Naive thymus-derived CD8-positive, alpha-beta T cell (primary cell): ENCODE measurements at places on chromosomes 6 and 20. TPM values are rescaled to one million over a fixed set of nuclear protein-coding genes. Genes with fewer than 3 reads are reported as not detected.

GGTLC1 gene
- total RNA-seq: not detected

RIPK1 gene
- 31.0 TPM for total RNA-seq

MOG gene
- not detected for total RNA-seq

DNA sequence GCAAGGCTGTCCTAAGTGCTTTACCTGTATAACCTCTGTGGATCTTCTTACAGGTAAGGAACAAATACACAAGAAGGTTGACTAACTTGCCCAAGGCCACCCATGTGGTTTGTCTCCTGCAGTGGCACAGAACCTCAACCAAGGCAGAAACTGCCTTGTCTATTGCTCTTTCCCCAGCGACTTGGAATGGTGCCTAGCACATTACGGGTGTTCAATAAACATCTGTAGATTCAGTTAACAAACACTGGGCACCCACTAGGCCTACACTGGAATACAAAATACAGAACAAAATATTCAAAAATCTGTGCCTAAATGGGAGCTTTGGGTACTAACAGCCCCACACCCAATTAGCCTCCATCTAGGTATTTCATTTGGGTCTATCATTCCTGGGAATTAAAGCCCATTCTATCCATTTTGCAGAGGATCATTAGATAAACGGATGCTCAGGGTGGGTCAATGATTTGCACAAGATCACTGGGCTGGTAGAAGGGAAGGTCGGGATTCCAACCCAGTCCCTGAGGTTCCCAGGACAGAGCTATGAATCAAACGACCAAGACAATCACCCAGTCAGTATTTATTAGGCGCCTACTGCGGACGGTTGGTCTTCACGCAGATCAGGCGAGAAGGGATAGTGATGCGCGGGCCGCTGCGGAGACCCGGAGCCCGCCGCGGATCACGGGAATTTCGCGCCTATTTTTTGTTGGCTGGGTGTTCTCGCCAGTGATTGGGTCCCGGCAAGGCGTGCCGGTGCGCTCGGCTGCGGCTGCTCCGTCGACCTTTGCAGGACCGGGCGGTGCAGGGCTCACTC, at the start of gene STK35:
Gene STK35, plus strand, starts transcription at position 771 of the 808 bp plus-strand sequence. CDS start 55 bp downstream, outside the sequence.
- H3K27ac ChIP-seq: peak within 1 kb of the TSS; percentile 99
- peak; percentile 55 for DNase-seq
- peak within 1 kb of the TSS; percentile 95 for H3K4me3 ChIP-seq
- peaks cover 45% of the 10 kb centered on the region for H3K4me1 ChIP-seq
- peaks cover 2% of the 10 kb centered on the region for H3K27me3 ChIP-seq

DNA sequence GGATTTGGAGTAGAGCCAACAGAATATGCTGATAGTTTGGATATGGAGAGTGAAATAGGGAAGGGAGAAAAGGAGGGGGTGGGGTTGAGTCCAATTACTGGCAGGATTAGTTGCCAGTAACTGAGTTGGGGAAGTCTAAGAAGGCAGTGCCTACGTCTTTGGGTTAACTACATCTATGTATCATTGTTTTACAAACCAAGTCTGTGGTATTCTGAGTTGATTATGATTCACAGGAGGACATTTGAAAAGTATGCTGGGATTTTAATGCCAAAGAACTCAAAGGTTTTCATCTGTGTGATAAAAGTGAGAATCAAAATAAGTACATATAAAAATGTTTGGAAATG, 14.7 kb downstream of the DSE start:
- H3K4me3 ChIP-seq: no peak overlapping the region
- DNase-seq: no peak
- peaks cover 8% of the 10 kb centered on the region for H3K27me3 ChIP-seq
- H3K36me3 ChIP-seq: no peaks in the 10 kb centered on the region
- H3K4me1 ChIP-seq: no peaks in the 10 kb centered on the region
- H3K27ac ChIP-seq: no peak overlapping the region

DNA sequence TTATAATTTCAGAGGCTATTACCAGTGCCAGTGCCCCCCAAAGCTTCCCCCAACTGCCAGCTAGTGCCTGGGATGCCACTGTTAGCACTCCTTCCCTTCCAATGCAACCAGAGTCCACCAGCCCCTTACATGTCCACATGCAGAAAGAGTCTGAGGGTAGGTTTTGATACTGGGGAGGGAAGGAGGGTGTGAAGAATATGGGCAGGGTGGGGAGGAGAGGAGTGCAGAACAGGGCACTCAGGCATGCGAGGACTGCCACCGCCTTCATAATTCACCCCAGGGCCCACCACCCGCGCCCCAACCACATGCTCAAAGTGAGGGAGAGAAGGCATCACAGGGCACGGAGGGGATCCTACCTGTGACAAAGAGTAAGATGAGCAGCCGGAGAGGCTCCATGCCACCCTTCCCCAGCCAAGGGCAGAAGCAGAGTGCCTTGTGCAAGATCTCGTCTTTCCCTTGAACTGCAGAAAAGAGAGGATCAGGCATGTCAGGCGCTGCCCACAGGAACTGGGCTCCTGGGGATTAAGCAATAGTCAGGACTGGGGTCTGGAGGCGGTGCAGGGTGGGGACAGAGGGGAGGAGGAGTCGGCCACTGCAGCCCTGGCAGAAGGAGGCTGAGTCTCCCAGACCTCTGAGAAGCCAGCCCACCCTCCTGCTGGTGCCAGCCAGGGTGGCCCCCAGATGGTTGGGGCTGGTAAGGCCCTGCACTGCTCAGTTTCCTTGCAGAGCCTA, at the start of gene TREM2:
Gene TREM2, minus strand, starts transcription at position 430 of the 732 bp plus-strand sequence. Its CDS starts 34 bp downstream, at position 396.
- H3K27me3 ChIP-seq: peaks cover 5% of the 10 kb centered on the region
- H3K27ac ChIP-seq: no peak within 1 kb of the TSS
- no peak within 1 kb of the TSS for H3K4me3 ChIP-seq
- no peaks in the 10 kb centered on the region for H3K4me1 ChIP-seq
- DNase-seq: no peak

DNA sequence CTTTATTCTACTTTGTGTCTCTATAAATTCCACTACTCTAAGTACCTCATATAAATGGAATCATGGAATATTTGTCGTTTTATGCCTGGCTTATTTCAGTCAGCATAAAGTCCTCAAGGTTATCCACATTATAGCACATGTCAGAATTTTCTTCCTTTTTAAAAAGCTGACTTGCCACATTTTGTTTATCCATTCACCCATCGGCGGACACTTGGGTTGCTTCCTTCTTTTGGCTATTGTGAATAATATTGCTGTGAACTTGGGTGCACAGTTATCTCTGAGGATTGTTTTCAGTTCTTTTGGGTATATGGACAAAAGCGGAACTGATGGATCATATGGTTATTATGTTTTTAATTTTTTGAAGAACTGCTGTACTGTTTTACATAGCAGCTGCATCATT, 39.1 kb upstream of the ME1 start:
- no peak for DNase-seq
- peaks cover 8% of the 10 kb centered on the region for H3K27me3 ChIP-seq
- H3K36me3 ChIP-seq: no peaks in the 10 kb centered on the region
- no peak overlapping the region for H3K27ac ChIP-seq
- no peaks in the 10 kb centered on the region for H3K4me1 ChIP-seq

DNA sequence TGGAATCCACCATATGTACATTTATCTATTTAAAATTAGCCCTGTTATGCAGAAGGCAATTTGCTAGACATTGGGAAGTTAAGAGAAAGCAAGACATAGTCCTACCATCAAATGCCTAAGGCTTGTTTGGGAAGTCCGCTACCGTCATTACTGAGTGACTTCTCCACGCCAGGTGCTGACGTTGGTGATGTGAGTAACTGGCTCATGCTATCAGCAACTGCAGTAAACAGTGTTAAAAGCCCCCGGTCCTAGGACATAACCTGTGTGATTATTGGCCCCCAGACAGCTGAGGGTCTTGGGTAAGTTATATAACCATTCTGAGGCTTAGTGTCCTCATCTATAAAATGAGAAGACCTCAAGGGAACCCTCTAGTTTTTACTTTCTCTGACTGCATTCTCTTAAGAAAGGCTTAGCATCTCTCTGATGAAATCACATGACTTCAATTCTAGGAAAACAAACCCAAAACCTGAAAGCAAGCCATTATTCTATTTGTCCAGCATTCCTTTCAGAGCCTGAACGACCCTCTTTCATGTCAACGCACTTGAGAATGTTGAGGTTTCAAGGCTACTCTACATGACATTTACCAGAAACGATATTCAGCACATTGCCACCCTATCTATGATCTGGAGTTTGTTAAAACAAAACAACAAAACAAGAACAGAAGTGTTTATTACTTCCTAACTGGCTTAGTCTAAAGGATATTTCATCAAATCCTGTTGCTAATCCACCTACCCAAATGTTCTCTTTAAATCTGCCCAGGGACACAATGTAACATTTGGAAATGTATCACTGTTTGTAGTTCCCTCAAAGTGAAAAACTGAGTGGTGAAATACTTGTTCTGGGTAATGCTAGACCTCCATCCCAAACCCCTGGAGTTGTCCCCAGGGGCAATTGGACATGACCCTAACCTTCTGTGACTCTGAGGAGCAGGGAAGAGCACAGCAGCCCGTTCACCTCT, 133.8 kb downstream of the BTBD3 start:
- H3K4me3 ChIP-seq: no peak overlapping the region
- H3K36me3 ChIP-seq: no peaks in the 10 kb centered on the region
- H3K27me3 ChIP-seq: no peaks in the 10 kb centered on the region
- H3K27ac ChIP-seq: no peak overlapping the region
- no peaks in the 10 kb centered on the region for H3K4me1 ChIP-seq

DNA sequence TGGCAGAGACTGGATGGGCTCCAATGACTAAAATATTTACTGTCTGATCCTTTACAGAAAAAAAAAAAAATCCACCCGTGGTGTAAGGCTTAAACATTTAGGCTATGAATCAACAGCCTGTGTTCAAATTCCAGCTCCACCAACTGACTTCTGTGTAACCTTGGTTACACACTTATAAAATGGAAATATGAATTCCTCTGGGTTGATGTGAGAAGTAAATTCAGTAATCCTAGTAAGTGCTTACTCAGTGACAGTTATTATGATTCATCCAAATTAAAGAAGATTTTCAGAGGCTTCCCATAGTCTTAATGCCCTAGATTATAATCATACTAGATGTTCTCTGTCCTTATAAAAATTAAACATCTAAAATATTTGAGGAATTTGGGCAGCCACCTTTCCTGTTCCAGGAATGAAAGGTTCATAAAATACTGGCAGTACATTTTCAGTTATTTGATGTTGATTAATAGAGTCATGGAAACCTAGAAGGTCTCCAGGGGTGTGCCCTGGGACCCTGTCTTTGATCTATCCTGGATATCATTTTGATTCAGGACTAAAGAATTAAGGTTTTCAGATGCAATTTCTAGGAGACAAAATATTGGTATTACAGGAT, 180.3 kb upstream of the ZNF217 start:
- no peak overlapping the region for H3K27ac ChIP-seq
- H3K27me3 ChIP-seq: no peaks in the 10 kb centered on the region
- DNase-seq: no peak
- no peaks in the 10 kb centered on the region for H3K36me3 ChIP-seq
- H3K4me1 ChIP-seq: no peaks in the 10 kb centered on the region

- no peaks in the 10 kb centered on the region for H3K36me3 ChIP-seq
- H3K27ac ChIP-seq: no peak overlapping the region
- no peak overlapping the region for H3K4me3 ChIP-seq
- peaks cover 18% of the 10 kb centered on the region for H3K27me3 ChIP-seq
- H3K4me1 ChIP-seq: no peaks in the 10 kb centered on the region
- no peak for DNase-seq
These were observed 74.3 kb downstream of the CD40 start for GRCh38 chr20:46192376-46192944.

DNA sequence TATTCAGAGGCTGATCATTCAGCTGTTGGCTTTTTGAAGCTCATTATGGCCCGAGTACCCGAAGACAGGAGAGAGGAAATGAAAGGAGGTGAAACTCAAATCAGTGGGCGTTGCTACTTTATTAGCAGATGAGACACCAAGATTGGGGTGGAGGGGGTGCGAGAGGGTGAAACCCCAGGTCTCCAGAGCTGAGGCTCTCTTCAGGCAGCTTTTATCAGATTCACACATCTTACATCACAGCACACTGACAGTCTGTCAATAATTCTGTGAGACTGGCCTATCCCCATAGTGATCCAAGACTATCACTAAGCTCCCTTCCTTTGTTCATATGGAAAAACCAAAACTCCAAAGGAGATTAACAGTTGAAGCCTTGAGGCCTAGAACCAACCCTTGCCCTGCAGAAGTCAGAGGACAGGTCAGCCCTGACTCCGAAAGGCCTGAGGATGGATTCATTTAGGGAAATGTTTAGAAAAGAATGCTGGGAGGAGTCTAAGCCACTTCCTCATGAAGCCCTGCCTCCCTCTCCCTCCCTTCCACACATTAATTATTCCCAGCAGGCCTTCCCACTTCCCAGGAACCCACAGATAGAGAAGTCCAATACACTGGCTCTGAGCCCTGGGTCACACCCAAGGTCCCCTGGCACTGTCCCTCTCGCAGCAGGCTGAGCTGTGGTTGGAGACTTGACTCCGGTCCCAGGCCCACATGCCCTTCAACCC, 23.2 kb downstream of the TRERF1 start:
- peaks cover 58% of the 10 kb centered on the region for H3K4me1 ChIP-seq
- peak overlapping the region; percentile 56 for H3K4me3 ChIP-seq
- no peak for DNase-seq
- no peaks in the 10 kb centered on the region for H3K27me3 ChIP-seq
- H3K27ac ChIP-seq: peak overlapping the region; percentile 86
- H3K36me3 ChIP-seq: peaks cover 7% of the 10 kb centered on the region

DNA sequence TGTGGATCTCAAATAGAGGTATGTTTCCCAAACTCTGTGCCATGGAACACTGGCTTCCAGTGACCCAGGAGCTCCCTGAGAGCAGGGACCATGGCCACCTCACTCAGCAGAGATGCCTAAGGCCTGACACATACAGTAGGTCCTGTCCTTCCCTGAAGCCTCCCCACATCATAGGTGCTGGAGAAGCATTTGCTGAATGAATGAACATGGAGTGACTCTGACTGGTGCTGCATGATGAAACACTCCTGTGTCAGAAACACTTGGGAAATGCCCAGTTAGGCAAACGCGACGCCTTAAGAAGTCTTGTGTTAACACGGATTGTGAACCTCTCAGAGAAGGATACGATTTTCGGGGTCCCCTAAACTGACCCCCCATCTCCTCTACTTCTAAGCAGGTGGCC, 14.3 kb downstream of the SLA2 start:
- H3K4me1 ChIP-seq: peaks cover 62% of the 10 kb centered on the region
- no peak overlapping the region for H3K4me3 ChIP-seq
- DNase-seq: no peak
- H3K27me3 ChIP-seq: no peaks in the 10 kb centered on the region

DNA sequence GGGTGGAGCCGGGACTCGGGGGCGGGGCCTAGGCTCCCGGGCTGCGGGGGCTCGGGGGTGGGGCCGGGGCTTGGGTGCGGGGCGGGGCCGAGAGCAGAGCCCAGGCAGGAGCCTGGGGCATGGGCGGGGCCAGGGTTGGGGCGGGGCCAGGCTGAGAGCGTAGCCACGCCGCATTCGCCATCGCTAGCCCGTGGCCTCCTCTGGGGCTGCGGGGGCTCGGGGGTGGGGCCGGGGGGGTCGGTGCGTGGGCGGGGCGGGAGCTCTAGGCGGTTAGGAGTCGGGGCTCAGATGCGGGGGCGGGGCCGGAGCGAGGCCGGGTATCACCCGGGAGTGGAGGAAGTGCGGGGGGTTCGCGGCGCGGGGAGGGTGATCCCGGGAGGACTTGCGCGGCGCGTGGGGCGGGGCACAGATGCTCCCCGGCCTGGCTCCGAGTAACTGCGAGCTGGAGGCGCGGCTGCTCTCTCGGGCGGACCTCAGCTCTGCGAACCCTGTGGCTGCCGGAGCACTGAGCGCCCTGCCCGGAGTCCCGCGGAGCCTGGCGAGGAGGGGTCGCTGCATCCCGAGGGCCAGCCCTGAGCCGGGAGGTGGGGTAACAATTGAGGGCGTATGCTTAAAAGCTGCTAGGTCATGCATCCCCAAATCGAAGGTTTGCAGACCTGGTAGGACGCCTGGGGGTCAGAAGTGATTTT, 434 bp upstream of the ECI2 start:
- H3K4me1 ChIP-seq: peaks cover 38% of the 10 kb centered on the region
- no peaks in the 10 kb centered on the region for H3K27me3 ChIP-seq
- H3K36me3 ChIP-seq: peaks cover 11% of the 10 kb centered on the region
- DNase-seq: peak; percentile 84
- H3K27ac ChIP-seq: peak overlapping the region; percentile 87
